ENCODE measurements at places on chromosomes 13 and 19. TPM values are rescaled to one million over a fixed set of nuclear protein-coding genes. Genes with fewer than 3 reads are reported as not detected.

Gene SLC1A5
- 274 TPM for total RNA-seq

DNA sequence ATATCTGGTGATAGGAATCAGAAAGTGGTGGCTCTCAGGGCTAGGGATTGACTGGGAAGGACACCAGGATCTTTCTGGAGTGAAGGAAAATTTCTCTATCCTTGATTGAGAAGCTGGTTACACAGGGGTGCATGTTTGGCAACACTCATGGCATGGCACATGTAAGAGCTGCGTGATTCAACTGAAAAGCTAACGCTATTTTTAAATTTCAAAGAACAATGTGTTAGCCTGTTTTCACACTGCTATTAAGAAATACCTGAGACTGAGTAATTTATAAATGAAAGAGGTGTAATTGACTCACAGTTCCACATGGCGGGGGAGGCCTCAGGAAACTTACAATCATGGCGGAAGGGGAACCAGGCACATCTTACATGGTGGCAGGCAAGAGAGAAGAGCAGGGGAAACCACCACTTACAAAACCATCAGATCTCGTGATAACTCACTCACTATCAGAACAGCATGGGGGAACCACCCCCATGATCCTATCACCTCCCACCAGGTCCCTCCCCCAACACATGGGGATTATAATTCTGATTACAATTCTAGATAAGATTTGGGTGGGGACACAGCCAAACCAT is 7.4 kb downstream of the SIGLEC8 start:
- no peak for DNase-seq

- DNase-seq = no peak
Measured at GRCh38 chr19:10431943-10432735, 11.8 kb downstream of the PDE4A start.

Gene KASH5
- 0.30 TPM for total RNA-seq

DNA sequence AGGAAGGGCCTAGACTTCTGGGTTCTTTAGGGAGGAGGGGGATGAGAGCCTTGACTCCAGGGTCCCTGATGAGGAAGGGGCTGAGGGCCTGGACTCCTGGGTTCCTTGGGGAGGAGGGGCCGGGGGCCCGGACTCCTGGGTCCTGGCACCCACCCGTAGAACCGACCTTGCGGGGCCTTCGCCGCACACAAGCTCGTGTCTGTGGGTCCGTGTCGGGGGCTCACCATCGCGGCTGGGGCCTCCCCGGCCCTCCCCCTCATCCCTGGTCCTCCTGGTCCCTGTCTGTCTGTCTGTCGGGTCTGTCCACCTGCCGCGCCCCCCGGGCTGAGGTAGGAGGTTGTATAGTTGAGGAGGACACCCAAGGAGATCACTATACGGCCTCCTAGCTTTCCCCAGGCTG is 662 bp upstream of the SPACA6 start:
- DNase-seq = no peak

GRCh38 chr13:51564671-51565070 is 19.6 kb upstream of the WDFY2 start:
- DNase-seq = no peak

DNA sequence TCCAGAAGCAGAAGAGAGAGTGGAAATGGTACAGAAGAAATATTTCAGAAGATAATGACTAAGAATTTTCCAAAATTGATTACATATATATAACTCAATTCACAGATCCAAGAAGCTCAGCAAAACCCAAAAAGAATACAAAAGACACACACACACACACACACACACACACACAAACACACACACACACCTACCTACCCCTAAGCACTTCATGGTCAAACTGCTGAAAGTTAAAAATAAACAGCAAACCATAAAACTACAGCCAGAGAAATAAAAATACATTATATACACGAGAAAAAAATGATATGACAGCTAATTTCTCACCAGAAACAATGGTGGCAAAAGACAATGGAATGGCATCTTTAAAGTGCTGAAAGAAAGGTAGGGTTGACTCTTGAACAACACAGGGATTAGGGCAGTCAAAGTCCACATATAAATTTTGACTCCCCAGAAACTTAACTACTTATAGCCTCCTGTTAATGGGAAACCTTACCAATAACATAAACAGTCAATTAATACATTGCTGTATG is 49.2 kb downstream of the DIAPH3 start:
- DNase-seq = no peak

Gene FUT1
- 2.9 TPM for total RNA-seq

- DNase-seq = no peak
Measured at GRCh38 chr13:63307228-63307627, 1891.6 kb upstream of the PCDH20 start.

GRCh38 chr13:35393886-35394285 is 82.6 kb downstream of the MAB21L1 start:
- DNase-seq = no peak

Gene SIGLECL1
- total RNA-seq = 52.0 TPM

DNA sequence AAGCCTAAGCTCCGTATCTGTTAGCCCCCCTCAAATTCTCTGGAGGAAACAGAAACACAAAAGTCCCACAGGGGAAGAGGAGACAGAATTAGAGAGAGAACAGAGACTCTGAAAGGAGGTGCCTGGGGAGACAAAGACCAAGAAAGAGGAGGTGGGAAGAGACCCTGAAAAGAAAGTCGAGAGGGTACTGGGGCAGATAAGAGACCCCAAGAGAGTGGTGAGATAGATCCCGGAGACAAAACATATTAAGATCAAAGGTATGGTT is 915 bp upstream of the GRWD1 start:
- no peak for DNase-seq

DNA sequence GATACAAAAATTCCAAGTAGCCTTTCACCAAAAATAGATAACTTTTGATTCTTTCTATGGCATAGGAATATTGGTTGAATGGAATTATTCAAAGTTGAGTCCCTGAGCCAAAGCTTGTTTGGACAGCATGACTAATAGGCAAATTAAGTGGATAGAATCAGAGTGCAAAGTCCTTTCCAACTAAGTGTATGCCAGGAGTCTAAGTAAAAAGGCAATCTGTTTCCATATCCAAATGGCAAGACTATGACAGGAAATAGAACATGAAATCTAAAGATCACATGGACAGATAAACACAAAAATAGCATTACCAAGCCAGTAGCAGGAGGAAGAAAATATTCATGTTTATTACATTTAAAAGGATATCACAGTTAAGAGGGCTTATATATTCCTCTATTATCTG is 804.6 kb downstream of the SLITRK6 start:
- peak; percentile 31 for DNase-seq

DNA sequence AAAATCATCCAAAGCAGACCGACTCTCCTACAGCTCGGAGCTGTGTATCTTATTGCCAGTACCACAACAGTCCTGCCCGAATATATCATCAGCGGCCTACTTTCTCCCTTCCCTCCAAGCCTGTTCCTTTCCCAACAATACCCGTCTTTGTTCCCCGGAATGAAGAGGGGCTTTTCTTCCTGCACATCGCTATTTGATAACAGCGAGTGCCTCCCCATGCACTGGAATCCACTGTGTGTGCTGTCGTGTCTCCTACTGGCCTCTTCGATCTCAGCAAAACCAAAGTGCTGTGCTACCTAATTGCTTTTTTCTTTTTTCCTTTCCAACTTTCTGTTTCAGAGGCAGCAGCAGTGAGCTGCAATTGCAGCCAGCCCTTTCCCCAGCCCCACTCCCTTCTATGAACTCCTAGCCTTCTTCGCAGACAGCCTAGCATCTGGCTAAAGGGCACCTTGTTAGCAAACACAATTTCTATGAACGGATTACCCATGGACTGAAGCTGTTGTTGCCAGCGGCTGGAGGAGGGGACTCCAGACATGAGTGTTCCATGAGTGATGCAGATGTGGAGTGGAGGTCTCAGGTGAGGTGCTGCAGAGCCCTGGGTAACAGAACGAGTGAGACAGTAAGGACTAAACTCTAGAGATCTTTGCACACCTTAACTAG is 43.4 kb downstream of the EFNB2 start:
- no peak for DNase-seq

Gene KLF1
- total RNA-seq = 3.5 TPM

- no peak for DNase-seq
Measured at GRCh38 chr19:3618811-3619630, 7.6 kb downstream of the CACTIN start.

- no peak for DNase-seq
Measured at GRCh38 chr13:42976066-42976465, 16.0 kb downstream of the EPSTI1 start.

DNA sequence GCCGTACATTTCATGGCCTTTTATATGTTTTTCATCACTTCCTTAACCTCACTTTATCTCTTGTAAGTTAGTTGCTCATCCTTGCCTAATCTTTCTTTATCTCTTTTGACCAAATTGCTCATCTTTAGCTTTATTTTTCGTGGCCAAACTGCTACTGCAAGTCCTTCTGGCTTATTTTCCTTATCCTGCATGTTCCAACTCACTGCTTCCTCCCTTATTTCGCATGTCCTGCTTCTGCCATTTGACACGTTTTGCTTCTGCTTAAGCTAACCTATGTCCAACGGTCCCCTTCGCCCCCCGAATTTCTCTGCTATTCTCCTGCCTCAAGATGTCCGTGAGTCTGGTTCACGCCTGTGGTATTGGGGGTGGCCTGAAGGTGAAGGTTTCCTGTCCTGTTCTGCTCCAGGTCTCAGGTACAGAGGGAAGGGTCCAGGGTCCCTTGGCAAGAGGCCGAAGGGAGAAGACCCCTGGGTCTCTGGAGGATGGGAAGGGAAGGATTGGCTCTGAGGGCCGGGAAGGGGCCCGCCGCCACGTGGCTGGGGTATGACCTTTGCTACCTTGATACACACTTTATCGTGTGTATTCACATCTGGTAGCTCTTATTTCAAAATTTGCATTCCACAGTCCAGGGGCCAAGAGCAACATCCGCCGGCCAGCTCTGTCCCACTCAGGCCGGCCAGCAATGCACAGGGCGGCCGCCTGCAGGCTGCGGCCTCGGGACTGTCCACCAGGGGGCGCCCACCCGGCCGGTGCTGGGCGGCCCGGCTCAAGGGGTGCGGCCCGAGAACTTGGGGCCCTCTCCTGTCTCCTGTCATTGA is 2.9 kb upstream of the C19orf85 start:
- peak; percentile 58 for DNase-seq

Gene CGB8
- total RNA-seq = not detected

Gene AP2S1
- total RNA-seq = 329 TPM

Gene PSG1
- not detected for total RNA-seq

Gene FUT2
- not detected for total RNA-seq

- no peak for DNase-seq
Measured at GRCh38 chr19:47020132-47020805, 632 bp downstream of the NPAS1 start.

DNA sequence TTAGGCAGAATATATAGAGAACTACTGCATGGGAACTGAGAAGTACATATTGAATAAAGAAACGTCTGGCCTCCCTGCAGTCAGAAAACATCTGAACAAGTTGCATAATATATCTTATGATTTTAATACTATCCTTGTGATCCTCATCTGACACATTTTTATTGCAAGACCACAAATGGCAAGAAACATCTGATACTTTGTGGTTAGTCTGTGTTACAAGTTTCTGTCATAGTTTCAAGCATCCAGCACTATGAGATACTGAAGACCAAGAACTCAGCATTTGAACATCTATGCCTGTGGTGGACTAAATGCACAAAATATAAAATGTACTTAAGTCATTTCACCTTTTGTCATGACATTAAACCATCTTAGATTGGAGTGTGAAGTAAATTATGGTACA is 1175.8 kb upstream of the MIR17HG start:
- no peak for DNase-seq

GRCh38 chr13:102779436-102780159 is 6.0 kb upstream of the TEX30 start:
- DNase-seq = no peak

Gene CASP14
- total RNA-seq = not detected

DNA sequence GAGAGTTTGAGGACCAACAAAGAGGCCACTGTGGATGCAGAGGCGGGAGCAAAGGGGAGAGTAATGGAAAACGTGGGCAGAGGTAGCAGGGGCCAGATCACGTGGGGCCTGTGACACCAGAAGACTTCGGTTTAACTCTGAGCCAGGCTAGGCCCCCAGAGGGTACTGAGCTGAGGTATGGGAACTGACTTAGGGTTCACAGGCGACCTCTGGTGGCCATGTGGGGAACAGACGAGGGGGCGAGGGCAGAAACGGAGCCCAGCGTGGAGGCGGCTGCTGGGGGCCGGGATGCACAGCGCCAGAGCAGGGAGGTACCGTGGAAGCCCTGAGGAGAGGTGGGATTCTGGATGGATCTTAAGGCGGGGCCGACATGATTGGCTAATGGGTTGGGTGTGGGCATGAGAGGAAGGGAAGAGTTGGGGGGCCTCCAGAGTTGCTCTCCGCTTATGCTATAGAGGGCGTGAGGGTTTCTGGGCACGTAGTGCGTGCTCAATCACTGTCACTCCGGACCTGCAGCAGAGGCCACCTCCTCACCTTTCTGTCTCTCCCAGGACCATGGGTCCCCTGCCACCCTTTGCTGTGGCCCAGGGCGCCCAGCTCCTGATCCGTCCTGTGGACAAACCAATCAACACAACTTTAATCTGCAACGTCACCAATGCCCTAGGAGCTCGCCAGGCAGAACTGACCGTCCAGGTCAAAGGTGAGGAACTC is 13.7 kb downstream of the PVR start:
- DNase-seq = no peak

- DNase-seq = no peak
Measured at GRCh38 chr13:27423333-27423732, 1.1 kb upstream of the GTF3A start.

Gene C13orf42
- not detected for total RNA-seq

DNA sequence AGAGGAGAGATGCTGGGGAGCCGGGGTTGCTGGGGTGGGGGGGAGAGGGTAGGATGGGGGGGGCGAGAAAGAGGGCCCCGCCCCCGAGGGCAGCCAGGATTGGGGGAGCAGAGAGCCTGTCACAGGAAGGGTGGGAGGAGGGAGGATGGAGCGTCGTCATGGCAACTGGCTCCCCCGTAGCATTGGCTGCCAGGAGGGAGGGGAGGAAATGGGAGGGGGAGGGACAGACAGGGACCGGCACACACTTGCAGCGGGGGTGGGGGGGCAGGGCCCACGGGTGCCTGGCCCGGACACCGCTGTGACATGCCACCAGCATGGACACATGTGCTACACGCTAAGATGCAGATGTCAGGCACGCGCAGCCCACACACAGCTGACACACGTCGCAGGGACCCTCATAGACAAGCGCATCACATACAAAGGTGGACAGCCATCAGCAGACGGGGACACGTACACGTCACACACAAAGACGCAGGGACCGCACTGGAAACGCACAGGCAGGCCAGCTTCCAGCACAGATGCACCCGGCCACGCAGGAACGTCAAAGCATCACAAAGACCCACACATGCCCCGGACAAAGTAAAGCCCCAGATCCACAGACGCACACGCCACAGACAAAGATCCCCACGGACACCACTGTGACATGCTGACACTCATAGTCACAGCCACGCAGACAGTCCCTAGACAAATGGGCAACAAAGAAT is at the start of gene LMTK3:
Gene LMTK3, minus strand, starts transcription at position 36 of the 704 bp plus-strand sequence. CDS start 259 bp downstream, outside the sequence.
- no peak for DNase-seq

Gene ZNF829
- total RNA-seq = 0.35 TPM

GRCh38 chr19:55667958-55668357 is 7.1 kb upstream of the EPN1 start:
- no peak for DNase-seq

Gene ERICH4
- not detected for total RNA-seq

DNA sequence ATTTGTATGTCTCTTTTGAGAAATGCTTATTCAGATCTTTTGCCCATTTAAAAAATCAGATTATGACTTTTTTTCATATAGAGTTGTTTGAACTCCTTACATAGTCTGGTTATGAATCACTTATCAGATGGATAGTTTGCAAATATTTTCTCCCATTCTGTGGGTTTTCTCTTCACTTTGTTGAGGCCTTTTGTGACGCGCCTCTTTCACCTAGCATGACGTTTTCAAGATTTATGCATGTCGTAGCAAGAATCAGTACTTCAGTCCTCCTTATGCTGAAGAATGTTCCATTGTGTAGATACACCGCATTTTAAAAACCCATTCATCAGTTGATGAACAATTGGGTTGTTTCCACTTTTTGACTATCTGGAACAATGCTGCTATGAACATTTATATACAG is 13.4 kb downstream of the PABPC3 start:
- no peak for DNase-seq

Measured in Caki2 (cell line).